ENCODE measurements at places on chromosomes 7 and 10. TPM values are rescaled to one million over a fixed set of nuclear protein-coding genes. Genes with fewer than 3 reads are reported as not detected.

DNA sequence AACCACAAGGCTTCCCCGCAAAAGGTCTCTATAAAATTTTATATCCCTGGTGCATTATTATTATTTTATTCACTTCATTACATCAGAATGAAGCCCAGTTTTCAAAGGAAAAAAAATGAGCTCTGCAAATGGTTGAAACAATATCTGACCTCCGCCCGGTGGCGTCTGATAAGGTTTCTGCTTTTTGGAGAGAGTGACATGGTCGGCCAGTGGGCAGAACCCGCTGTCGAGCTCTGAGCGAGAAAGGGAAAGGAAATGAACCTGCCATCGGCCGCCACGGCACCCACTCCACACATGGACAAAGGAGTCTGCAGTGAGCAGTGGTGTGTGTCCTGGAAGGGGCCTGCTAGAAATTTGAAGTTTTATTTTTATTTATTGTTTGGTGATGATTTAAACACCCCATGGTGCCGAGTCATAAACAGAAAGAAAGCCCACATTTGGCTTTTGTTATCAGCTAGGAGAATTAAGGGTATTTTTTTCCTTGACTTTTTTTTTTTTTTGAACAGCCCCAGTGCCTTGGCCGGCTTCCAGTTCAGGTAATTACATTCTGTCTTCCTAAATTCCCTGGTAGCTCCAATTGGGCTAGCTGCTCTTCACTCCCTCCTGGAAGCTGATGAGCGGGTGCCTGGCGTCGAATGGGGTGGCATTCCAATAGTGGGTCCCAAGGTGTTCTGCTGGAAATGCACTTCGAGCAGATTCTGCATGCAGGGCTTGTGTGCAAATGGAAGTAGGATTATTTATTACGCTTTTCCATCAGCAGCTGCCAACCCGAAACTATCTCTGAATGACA is 149.4 kb upstream of the MKI67 start:
- no peak overlapping the region for H3K27ac ChIP-seq
- no peaks in the 10 kb centered on the region for H3K4me1 ChIP-seq
- DNase-seq: no peak
- no peak overlapping the region for H3K4me3 ChIP-seq
- no peaks in the 10 kb centered on the region for H3K36me3 ChIP-seq
- peaks cover 19% of the 10 kb centered on the region for H3K27me3 ChIP-seq

DNA sequence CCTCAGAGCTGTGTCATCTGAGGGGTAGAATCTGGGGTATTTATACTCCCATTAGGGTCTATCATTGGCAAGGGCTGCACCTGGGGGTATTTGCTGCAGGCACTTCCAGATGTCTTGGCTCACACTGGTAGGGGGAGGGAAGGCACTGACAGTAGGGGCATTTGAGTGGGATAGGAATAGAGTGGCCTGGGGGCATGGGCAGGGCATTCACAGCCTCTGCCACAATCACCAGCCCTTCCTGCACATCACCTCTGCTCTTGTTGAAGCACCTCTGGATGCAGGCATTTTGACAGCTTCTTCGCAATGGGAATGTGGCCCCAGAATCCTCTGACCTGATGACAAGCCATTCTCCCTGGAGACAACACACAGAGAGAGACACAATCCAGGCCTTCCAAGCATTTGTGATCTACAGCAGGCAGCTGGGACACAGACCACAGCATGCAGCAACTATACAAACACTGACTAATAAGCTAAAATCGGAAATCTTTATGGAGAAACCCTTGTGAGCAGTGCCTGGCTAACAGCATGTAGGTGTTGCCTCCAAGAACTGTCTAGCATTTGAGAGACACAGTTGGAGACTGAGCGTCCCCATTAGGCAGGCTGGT is 178.5 kb downstream of the KCNMA1 start:
- no peaks in the 10 kb centered on the region for H3K4me1 ChIP-seq
- no peak for DNase-seq
- H3K36me3 ChIP-seq: no peaks in the 10 kb centered on the region
- no peak overlapping the region for H3K27ac ChIP-seq
- H3K27me3 ChIP-seq: peaks cover 5% of the 10 kb centered on the region

- peak overlapping the region; percentile 84 for H3K4me3 ChIP-seq
- no peaks in the 10 kb centered on the region for H3K36me3 ChIP-seq
- no peaks in the 10 kb centered on the region for H3K27me3 ChIP-seq
- DNase-seq: peak; percentile 68
- H3K4me1 ChIP-seq: peaks cover 47% of the 10 kb centered on the region
These were observed 674 bp upstream of the OSBPL3 start for GRCh38 chr7:24980534-24981170.

- H3K27ac ChIP-seq: no peak overlapping the region
- H3K4me1 ChIP-seq: peaks cover 16% of the 10 kb centered on the region
- H3K36me3 ChIP-seq: no peaks in the 10 kb centered on the region
- H3K4me3 ChIP-seq: no peak overlapping the region
These were observed 2.0 kb upstream of the PANK1 start for GRCh38 chr10:89646889-89647657.

- H3K27me3 ChIP-seq: no peaks in the 10 kb centered on the region
- DNase-seq: no peak
- no peak overlapping the region for H3K4me3 ChIP-seq
- H3K27ac ChIP-seq: no peak overlapping the region
These were observed 62.1 kb upstream of the ZNF746 start for GRCh38 chr7:149559711-149560110.

DNA sequence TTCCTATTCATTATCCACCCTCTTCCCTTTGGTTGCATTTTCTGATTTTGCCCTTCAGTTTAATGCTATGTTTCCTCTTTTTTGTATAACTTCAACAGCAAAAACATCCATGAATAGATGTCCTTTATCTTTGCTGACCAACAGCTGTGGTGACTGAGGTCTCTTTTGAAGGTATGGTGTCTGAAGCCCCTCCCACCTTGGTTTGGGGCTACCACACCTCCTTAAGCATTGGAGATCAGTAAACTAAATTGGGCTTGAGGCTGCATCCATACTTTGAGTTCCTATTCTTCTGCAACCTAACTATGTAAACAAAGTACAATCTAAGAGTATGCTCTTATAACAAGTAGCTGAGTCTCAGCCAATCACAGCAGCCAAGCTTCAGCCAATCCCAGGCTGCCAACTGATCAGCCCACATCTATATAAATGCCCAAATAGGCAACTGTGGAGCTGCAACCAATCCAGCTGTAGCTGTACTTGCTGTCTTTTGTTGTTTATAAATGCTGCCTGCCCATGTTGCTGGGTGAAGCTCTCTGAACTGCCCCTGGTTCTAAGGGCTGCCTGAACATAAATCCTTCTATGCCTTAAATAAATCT is 69.4 kb upstream of the PDLIM1 start:
- no peak overlapping the region for H3K27ac ChIP-seq
- no peaks in the 10 kb centered on the region for H3K4me1 ChIP-seq

GRCh38 chr10:77420947-77421523 is 216.6 kb downstream of the KCNMA1 start:
- no peak for DNase-seq

GRCh38 chr10:43117777-43118583 is 20.3 kb upstream of the CSGALNACT2 start:
- H3K4me1 ChIP-seq: peaks cover 31% of the 10 kb centered on the region
- H3K27ac ChIP-seq: no peak overlapping the region
- no peak for DNase-seq
- H3K36me3 ChIP-seq: no peaks in the 10 kb centered on the region

GRCh38 chr10:75050149-75050919 is 61.1 kb upstream of the SAMD8 start:
- no peak overlapping the region for H3K4me3 ChIP-seq
- H3K27ac ChIP-seq: no peak overlapping the region
- H3K36me3 ChIP-seq: no peaks in the 10 kb centered on the region
- no peaks in the 10 kb centered on the region for H3K4me1 ChIP-seq

DNA sequence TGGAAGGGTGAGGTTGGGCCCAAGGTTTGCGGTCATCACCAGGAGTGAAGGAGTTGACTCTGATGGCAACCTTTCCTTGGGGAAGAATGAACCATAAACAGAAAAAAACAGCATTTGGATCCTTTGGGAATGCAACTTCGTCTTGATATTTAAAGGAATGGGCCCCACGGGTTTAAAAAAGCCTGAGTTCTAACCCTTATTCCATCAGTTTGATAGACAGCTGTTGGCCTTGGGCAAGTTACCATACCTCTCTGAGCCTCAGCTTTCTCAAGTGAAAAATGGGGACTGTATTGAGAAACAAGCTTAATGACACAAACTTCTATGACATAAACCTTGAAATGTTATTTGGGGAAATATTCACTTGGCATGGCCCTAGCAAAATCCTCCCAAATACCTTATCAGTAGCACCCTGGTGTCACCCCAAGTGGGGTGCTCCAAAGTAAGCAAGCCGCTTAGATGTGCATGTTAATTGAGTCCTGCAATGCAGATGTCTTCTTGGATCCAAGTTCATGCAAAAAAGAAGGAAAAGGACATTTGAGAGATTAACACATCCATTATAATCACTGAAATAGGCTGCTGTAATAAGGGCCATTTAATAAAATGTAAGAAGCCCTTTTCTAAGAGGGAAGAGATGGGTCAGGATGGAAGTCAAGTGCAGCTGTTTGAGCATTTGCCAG is 13.8 kb downstream of the MXI1 start:
- no peaks in the 10 kb centered on the region for H3K27me3 ChIP-seq
- no peak for DNase-seq
- no peak overlapping the region for H3K27ac ChIP-seq
- peaks cover 32% of the 10 kb centered on the region for H3K4me1 ChIP-seq
- peak overlapping the region; percentile 35 for H3K4me3 ChIP-seq

Gene GPR141
- not detected for total RNA-seq

Gene CALML5
- total RNA-seq: not detected

Gene MMP21
- total RNA-seq: 0.34 TPM

Gene ELMO1
- total RNA-seq: 120 TPM

Gene ZNF282
- 13.3 TPM for total RNA-seq

Gene FAM24B
- 7.1 TPM for total RNA-seq

Gene TFEC
- not detected for total RNA-seq

Gene FAM13C
- total RNA-seq: not detected
